ENCODE measurements at places on chromosomes 13 and 19. TPM values are rescaled to one million over a fixed set of nuclear protein-coding genes. Genes with fewer than 3 reads are reported as not detected.
A peak's percentile ranks its signal among the peaks of the same experiment; 100 is the strongest.

The ZNF442 gene
- total RNA-seq, result 1.9 TPM

DNA sequence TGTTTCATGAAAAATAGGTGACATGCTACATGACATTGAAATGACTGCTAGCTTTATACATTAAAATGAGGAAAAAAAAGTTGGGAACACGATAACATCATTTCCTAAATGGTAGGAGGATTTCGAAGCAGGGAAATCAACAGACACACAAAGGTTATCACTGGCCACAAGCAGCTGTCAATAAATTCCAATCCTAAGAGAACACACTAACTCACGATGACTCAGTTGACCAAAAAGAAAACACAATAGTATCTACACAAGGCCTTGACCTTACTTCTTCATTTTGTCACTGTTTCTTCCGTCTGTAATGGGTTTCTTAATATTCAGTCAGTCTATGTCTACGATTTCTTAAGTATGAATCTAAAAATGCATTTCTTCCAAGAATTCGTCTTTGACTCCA is 36.5 kb downstream of the STARD13 start:
- H3K4me1 ChIP-seq, result no peaks in the 10 kb centered on the region
- H3K4me3 ChIP-seq, result no peak overlapping the region
- no peaks in the 10 kb centered on the region for H3K27me3 ChIP-seq

The KLK13 gene
- 3.4 TPM for total RNA-seq

GRCh38 chr19:7908078-7908699 is 4.5 kb downstream of the MAP2K7 start:
- H3K36me3 ChIP-seq, result peaks cover 30% of the 10 kb centered on the region
- DNase-seq, result no peak
- no peaks in the 10 kb centered on the region for H3K4me1 ChIP-seq
- no peak overlapping the region for H3K27ac ChIP-seq
- H3K27me3 ChIP-seq, result no peaks in the 10 kb centered on the region
- no peak overlapping the region for H3K4me3 ChIP-seq

DNA sequence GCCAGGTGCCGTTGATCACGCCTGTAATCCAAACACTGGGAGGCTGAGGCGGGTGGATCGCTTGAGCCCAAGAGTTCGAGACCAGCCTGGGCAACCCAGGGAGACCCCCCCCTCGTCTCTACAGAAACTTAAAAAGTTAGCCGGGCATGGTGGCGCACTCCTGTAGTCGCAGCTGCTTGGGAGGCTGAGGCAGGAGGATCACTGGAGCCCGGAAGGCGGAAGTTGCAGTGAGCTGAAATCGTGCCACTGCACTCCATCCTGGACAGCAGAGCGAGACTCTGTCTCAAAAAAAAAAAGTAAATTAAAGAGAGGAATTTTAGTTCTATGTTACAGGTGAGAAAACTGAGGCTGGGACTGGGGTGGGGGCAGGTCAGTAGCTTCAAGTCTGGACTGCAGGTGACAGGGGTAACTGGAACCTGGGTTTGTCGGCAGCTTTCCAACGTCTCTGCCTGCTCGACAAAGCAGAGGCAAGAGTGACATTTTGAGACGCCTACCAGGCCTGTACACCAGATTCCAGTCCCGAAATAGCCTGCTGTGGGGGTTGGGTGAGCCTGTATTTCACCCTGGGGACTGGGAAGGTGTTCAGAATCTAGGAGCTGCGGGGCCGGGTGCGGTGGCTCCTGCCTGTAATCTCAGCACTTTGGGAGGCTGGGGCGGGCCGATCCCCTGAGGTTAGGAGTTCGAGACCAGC is 1.2 kb downstream of the SELENOW start:
- H3K27ac ChIP-seq, result no peak overlapping the region
- peak overlapping the region; percentile 97 for H3K4me3 ChIP-seq
- no peak for DNase-seq
- H3K27me3 ChIP-seq, result no peaks in the 10 kb centered on the region
- no peaks in the 10 kb centered on the region for H3K4me1 ChIP-seq
- peaks cover 40% of the 10 kb centered on the region for H3K36me3 ChIP-seq

The SIGLEC12 gene
- total RNA-seq, result not detected

DNA sequence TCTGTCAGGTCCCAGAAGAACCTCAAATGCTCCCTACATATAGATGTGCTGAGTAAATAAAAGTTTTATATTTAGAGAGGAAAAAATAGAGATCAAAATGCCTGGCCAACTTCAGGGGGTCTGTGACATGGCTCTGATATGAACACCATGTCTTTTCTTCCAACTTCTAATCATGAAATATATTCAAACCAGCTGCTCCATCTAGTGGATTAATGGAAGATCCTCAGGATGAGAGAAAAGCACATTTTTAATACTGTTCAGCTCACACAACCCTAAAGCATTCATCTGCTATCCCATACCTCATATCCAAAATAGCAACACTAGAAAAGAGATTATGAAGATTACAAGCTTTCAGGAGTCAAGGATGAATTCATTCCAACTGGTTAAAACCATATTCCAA is 56.0 kb upstream of the DOCK9 start:
- H3K27ac ChIP-seq, result no peak overlapping the region
- H3K36me3 ChIP-seq, result no peaks in the 10 kb centered on the region
- no peak overlapping the region for H3K4me3 ChIP-seq
- H3K27me3 ChIP-seq, result no peaks in the 10 kb centered on the region

Data from endodermal cell (in vitro differentiated cells).